Endodermal cell (in vitro differentiated cells): ENCODE measurements at places on chromosomes 5 and 9.

DNA sequence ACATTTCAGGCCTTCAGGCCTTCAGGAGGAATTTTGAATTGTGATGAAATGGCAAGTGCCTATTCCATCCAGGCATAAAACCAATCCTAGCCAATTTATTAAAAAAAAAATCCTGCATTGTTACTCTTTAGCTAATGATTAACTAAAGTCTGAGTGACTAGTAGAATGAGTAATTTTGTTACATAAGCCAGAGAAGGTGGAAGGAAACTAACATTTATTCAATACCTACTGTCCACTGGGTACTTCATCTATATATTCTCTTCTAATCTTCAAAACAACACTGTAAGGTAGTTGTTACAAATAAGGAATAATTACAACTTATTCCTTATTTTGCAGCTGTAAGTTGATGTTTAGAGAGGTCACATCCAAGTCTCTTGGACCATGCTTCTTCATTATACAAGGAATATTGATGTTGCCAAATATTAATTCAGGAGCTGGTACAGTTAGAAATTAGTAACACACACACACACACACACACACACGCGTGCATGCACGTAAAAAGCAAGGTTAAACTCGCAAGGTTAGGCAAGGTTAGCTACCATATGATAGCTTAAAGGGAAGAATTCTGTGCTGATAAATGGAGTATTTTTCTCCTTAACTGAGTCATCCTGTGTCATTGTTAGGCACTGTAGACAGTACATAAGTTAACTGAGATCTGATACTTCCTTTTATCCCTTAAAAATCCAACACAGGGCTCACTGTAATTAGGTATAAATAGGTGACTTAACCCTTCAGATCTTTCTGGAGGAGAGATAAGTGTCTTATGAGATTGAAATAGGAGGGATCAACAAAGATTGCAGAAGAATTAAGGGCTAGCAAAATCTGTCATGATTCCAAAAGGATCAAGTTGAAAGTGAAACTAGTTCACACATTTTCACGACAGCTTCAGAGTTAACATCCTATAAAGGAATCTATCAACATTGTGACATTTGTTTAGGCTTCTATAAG, 596.9 kb downstream of the PDE4D start:
- H3K27ac ChIP-seq: no peak overlapping the region
- H3K27me3 ChIP-seq: no peaks in the 10 kb centered on the region
- H3K36me3 ChIP-seq: no peaks in the 10 kb centered on the region
- peaks cover 7% of the 10 kb centered on the region for H3K4me1 ChIP-seq
- no peak overlapping the region for H3K4me3 ChIP-seq

DNA sequence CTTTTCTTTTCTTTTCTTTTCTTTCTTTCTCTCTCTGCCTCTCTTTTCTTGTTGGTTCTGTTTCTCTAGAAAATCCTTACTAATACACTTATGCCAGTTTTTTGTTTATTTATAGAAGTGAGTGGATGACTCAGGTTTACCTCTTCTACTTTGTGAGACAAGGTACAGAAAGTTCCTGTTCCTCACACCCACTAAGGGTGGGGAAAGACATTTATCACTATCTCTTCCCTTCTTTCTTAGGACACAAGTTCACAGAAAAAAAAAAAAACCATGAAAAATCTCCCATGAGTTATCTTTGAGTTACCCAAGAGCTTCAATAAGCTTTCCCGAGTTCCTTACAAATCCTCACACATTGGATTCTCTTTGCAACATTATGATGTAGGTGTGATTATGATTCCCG, 60.9 kb upstream of the CD180 start:
- no peaks in the 10 kb centered on the region for H3K27me3 ChIP-seq
- no peaks in the 10 kb centered on the region for H3K4me1 ChIP-seq
- DNase-seq: no peak
- H3K27ac ChIP-seq: no peak overlapping the region
- no peak overlapping the region for H3K4me3 ChIP-seq

- H3K27ac ChIP-seq: no peak overlapping the region
- no peaks in the 10 kb centered on the region for H3K36me3 ChIP-seq
- H3K4me3 ChIP-seq: no peak overlapping the region
- no peaks in the 10 kb centered on the region for H3K4me1 ChIP-seq
- no peak for DNase-seq
These were observed 154.1 kb upstream of the CDH12 start for GRCh38 chr5:23007236-23007635.

GRCh38 chr5:65086234-65086890, 317.6 kb downstream of the CWC27 start:
- no peak overlapping the region for H3K4me3 ChIP-seq
- H3K36me3 ChIP-seq: no peaks in the 10 kb centered on the region
- no peak for DNase-seq
- no peaks in the 10 kb centered on the region for H3K4me1 ChIP-seq
- no peak overlapping the region for H3K27ac ChIP-seq

- no peak overlapping the region for H3K4me3 ChIP-seq
- DNase-seq: no peak
- no peak overlapping the region for H3K27ac ChIP-seq
- no peaks in the 10 kb centered on the region for H3K36me3 ChIP-seq
- no peaks in the 10 kb centered on the region for H3K27me3 ChIP-seq
These were observed 182.8 kb upstream of the SLC27A6 start for GRCh38 chr5:128782446-128782845.

DNA sequence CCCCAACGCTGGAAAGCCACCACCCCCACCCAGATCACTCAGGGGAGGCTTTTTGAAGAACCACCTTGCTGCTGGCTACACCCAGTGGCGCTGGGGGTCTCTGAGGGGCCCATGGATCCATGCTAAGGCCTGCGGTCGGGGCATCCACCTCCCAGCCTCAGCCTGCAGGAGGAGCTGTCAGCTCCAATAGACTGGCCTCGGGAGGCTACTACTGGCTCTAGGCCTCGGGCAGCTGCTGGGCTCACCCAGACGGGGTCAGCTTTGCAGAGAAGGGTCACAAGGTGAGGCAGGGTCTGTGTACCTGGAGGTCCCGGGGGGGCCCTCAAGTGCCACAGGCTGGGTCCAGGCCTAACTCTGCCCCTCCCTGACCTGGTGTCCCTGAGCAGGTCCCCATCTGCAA, 193.7 kb downstream of the OLFM1 start:
- no peaks in the 10 kb centered on the region for H3K27me3 ChIP-seq
- H3K27ac ChIP-seq: no peak overlapping the region
- no peaks in the 10 kb centered on the region for H3K36me3 ChIP-seq
- DNase-seq: peak; percentile 76
- H3K4me1 ChIP-seq: no peaks in the 10 kb centered on the region

- no peak overlapping the region for H3K27ac ChIP-seq
- H3K4me1 ChIP-seq: no peaks in the 10 kb centered on the region
- H3K27me3 ChIP-seq: peaks cover 29% of the 10 kb centered on the region
- no peaks in the 10 kb centered on the region for H3K36me3 ChIP-seq
- no peak for DNase-seq
These were observed 4.5 kb upstream of the CDX1 start for GRCh38 chr5:150162142-150162513.

DNA sequence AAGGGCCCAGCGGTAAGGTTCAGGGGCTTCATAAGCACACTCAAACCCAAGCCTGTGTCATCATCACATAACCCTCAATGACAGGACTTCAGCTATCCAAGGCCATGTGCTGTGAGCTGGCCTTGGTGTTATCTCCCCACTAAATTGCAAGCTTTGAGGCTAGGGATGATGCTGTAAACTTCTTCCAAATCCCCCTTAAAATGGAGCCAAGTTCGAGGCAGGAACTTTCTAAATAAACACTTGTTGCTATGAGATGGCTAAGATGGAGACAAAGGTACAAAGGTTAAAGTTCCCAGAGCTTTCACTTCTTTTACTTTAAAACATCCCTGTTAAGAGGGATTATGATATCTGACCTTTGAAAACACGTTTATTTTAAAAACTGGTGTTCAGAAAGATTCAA, 123.6 kb downstream of the MYO10 start:
- peaks cover 42% of the 10 kb centered on the region for H3K36me3 ChIP-seq
- no peaks in the 10 kb centered on the region for H3K4me1 ChIP-seq
- no peak overlapping the region for H3K27ac ChIP-seq
- no peak overlapping the region for H3K4me3 ChIP-seq

GRCh38 chr9:13387734-13388067, 108.2 kb upstream of the MPDZ start:
- no peaks in the 10 kb centered on the region for H3K4me1 ChIP-seq
- H3K36me3 ChIP-seq: no peaks in the 10 kb centered on the region
- no peak overlapping the region for H3K27ac ChIP-seq
- no peaks in the 10 kb centered on the region for H3K27me3 ChIP-seq

DNA sequence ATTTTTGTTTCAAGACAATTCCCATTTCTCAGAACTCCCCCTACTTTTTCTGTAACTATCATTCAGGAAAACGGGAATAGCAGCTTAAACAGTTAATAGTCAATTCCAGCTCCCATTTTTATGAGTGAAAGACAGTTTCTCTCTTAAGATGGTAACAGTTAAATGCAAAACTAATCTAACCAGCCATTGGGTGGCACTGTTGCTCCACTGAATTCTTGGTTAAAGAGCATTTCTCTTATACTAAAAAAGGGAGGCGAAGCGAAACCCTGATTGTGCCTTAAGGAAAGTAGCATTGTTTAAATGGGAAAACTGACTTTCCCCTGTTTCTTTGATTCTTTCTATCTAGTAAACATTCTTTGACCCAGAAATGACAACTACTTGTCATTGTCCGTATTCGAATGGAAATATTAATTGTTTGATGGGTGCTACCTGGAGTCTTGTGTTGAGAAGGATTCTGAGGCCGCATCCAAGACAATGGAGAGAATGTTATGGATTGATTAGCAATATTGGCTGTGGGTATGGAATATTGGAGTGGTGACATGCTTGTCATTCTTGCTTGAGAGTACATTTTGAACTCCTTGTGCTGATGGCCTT, 507.8 kb downstream of the MAT2B start:
- peak; percentile 85 for DNase-seq
- no peak overlapping the region for H3K27ac ChIP-seq
- H3K27me3 ChIP-seq: no peaks in the 10 kb centered on the region
- H3K36me3 ChIP-seq: no peaks in the 10 kb centered on the region
- H3K4me1 ChIP-seq: no peaks in the 10 kb centered on the region

- peak; percentile 35 for DNase-seq
- H3K4me3 ChIP-seq: no peak overlapping the region
- H3K27me3 ChIP-seq: no peaks in the 10 kb centered on the region
These were observed 84.3 kb upstream of the COL5A1 start for GRCh38 chr9:134557331-134557730.

DNA sequence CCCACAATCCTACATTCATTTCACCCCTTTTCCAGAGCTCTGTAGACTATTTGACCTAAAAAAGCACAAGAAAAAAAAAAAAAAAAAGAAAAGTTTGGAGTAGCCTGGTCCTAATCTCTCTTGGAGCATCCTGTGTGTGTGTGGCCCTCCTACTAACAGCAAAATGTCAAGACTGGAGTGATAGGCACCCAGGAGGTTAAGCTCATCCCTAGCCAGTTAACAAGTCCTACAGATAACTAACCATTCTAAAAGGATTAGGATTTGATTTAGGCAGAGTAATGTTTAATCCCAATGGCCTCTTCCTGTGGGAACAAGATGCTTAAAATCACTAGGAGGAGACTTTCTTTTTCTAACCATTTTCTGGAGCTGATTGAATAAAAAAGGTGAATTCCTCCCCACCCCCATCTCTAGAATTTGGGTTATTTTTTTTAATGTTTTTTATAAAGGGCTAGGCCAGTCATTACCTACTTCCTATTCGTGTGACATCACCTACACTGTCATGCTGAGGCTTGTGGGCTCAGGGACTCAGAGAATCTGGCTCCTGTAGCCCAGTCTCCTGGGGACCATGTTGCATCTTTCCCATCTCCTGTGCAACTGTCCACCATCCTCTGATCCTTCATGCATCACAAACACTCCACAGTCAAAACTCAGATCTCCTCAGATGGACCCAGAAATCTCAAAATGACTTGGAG, 43.2 kb upstream of the NR3C1 start:
- H3K27me3 ChIP-seq: no peaks in the 10 kb centered on the region
- DNase-seq: no peak
- no peaks in the 10 kb centered on the region for H3K4me1 ChIP-seq
- H3K27ac ChIP-seq: no peak overlapping the region
- H3K36me3 ChIP-seq: no peaks in the 10 kb centered on the region

GRCh38 chr5:16580382-16580781, 36.4 kb downstream of the RETREG1 start:
- peaks cover 9% of the 10 kb centered on the region for H3K4me1 ChIP-seq
- no peak for DNase-seq
- no peak overlapping the region for H3K4me3 ChIP-seq
- H3K27ac ChIP-seq: no peak overlapping the region

- no peak for DNase-seq
- no peak overlapping the region for H3K4me3 ChIP-seq
- no peak overlapping the region for H3K27ac ChIP-seq
- no peaks in the 10 kb centered on the region for H3K4me1 ChIP-seq
- no peaks in the 10 kb centered on the region for H3K27me3 ChIP-seq
These were observed 15.8 kb downstream of the IL31RA start for GRCh38 chr5:55866934-55867333.

DNA sequence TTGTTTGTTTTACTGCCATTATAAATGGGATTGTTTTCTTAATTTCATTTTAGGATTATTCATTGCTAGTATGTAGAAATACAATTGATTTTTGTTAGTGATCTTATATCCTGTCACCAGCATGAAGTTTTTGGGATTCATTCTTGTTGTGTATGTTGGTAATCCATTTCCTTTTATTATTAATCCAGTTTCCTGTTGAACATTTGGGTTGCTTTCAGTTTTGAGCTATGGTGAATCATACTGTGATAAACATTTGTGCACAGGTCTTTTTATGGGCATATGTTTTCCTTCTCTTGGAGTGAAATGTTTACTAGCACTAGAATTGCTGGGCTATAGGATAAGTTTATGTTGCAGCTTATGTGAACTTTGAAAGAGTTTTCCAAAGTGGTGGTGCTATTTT, 69.6 kb downstream of the MAN2A1 start:
- H3K27ac ChIP-seq: no peak overlapping the region
- no peak overlapping the region for H3K4me3 ChIP-seq
- peaks cover 32% of the 10 kb centered on the region for H3K36me3 ChIP-seq
- no peaks in the 10 kb centered on the region for H3K4me1 ChIP-seq
- H3K27me3 ChIP-seq: no peaks in the 10 kb centered on the region
- no peak for DNase-seq

DNA sequence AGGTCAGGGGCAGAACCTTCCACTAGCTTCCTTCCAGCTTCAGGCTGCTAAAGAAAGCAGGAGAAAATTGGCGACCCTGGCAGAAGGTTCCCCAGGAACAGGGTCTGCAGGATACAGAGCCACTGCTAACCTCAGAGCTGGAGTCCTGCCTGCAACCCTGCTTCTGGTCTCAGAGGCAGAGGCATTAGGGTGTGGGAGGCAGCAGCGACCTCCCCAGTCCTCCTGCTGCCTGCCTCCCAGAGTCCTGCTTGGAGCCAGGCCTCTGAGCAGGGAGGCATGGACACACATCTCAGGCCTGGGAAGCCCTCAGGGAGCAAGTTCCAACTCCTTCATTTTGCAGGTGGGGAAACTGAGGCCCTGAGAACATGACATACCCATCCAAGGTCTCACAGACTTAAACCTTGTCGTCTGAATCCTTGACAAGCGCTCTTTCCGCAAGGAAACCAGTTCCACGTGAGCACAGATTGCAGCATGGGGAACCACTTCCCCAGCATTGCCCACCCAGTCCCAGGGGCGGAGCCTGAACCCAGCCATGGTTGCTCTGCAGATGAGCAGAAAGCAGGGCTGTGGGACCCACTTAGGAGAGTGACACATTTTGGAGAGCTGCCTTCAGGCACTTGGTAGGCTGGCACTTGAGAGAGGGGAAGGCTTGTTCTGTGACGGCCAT, 28.2 kb upstream of the HAND1 start:
- no peaks in the 10 kb centered on the region for H3K4me1 ChIP-seq
- peak; percentile 38 for DNase-seq
- no peaks in the 10 kb centered on the region for H3K36me3 ChIP-seq
- no peaks in the 10 kb centered on the region for H3K27me3 ChIP-seq
